ENCODE measurements at places on chromosomes 11 and 22. TPM values are rescaled to one million over a fixed set of nuclear protein-coding genes. Genes with fewer than 3 reads are reported as not detected.
A peak's percentile ranks its signal among the peaks of the same experiment; 100 is the strongest.

GRCh38 chr11:104390651-104391050, 226.7 kb upstream of the PDGFD start:
- no peak for DNase-seq

The FGF3 gene
- total RNA-seq, result not detected

- no peak for DNase-seq
These were observed 23.4 kb downstream of the CELSR1 start for GRCh38 chr22:46513908-46514550.

- DNase-seq, result no peak
These were observed 82.8 kb downstream of the FLI1 start for GRCh38 chr11:128776424-128777284.

The CDKN1C gene
- total RNA-seq, result 67.3 TPM

- no peak for DNase-seq
These were observed 711 bp downstream of the FDX1 start for GRCh38 chr11:110430267-110431050.

- no peak for DNase-seq
These were observed 13.6 kb downstream of the SCARF2 start for GRCh38 chr22:20423906-20424551.

DNA sequence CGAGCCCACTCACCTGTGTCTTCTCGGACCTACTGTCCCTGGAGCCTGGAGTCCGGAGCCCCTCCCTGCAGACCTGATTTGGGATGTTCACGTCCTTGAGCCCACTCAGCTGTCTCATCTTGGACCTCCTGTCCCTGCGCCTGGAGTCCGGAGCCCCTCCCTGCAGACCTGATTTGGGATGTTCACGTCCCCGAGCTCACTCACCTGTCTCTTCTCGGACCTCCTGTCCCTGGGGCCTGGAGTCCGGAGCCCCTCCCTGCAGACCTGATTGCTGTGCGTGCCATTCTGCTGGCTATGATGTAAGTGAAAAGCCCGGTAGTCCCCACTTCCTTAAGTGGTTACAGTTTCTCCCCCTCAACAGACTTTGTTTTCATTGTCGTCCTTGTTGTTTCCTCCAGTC, 867.1 kb downstream of the BRD1 start:
- DNase-seq, result peak; percentile 40

- no peak for DNase-seq
These were observed 2.0 kb downstream of the CLCF1 start for GRCh38 chr11:67371189-67371910.

GRCh38 chr11:29280452-29280851, 736.4 kb downstream of the KCNA4 start:
- DNase-seq, result no peak

DNA sequence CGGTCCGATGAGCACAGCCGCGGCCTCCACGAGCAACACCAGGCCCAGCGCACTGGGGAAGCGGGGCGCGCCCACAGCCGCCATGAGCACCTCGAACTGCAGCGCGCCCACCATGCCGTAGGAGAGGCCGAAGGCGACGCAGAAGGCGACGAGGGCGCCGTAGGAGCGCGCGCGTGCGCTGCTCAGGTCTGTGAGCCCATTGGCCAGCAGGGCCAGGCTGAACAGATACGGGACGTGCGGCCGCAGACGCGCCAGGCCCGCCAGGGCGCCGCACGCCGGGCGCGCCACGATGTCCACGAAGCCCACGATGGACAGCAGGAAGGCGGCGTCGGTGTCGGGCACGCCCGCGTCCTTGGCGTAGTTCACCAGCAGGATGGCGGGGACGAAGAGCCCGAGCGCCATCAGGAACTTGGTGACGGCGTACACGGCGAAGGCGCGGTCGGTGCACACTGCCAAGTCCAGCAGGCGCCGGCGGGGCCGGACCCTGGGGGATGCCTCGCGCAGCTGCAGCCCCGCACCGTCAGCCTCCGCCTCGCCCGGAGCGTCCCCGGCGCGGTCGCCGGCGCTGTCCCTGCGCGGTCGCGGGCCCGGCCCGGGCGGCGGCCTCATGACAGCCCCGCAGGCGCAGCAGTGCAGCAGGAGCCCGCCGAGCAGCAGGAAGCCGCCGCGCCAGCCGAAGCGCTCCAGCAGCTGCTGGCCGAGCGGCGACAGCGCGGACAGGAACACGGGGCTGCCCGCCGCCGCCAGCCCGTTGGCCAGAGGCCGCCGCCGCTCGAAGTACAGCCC, 2.9 kb downstream of the SLC16A8 start:
- DNase-seq, result no peak

- DNase-seq, result no peak
These were observed 38.1 kb upstream of the PCF11 start for GRCh38 chr11:83118814-83119213.

The P2RX3 gene
- not detected for total RNA-seq

GRCh38 chr11:60809249-60809648, 24.1 kb downstream of the MS4A10 start:
- DNase-seq, result no peak

The MRGPRX4 gene
- total RNA-seq, result not detected

GRCh38 chr22:37043209-37043827, 8.2 kb upstream of the KCTD17 start:
- no peak for DNase-seq

DNA sequence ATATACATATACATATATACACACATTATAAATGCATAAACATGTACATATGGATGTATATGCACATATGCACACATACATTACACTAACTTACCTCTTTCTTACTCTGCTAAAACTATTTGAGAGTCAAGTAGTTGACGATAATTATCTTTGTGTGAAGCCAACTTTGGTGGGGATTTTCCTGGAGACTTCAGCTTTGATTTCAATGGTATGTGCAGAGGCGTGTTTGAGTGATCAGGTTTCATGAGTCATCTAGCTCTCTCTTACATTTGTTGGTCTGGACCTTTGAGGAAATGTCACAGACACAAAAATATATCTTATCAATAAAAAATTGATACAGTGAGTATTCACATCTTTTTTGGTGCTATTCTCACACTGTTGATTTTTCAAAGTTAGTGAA, 769.1 kb upstream of the LUZP2 start:
- no peak for DNase-seq

DNA sequence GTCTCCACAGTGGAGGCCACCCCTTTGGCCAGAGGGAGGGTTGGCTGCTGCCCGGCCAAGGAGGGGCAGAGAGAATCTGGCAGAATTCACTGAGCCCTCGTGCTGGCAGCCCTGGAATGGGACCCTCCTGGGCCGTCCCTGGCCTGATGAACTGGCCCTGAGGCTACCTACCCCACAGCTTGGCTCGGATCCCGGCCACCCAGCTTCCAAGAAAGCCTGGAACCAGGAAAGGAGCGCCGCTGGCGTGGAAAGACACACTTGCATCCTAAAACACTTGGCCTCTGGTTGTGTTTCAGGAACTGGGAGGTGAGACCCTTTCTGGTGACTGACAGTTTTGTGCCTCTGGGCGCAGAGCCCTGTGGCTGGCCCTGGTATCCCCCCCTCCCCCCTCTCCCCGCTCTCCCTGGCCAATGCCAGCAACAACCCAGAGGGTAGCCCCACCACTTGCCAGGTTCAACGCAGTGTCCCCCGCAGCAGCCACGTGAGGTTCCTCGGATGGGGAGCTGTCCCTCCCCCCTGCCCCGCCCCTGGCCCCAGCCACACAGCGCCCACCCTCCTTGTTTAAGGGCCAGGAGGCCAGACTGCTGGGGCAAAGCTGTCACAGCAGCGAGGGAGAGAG, 693 bp downstream of the NFAM1 start:
- no peak for DNase-seq

DNA sequence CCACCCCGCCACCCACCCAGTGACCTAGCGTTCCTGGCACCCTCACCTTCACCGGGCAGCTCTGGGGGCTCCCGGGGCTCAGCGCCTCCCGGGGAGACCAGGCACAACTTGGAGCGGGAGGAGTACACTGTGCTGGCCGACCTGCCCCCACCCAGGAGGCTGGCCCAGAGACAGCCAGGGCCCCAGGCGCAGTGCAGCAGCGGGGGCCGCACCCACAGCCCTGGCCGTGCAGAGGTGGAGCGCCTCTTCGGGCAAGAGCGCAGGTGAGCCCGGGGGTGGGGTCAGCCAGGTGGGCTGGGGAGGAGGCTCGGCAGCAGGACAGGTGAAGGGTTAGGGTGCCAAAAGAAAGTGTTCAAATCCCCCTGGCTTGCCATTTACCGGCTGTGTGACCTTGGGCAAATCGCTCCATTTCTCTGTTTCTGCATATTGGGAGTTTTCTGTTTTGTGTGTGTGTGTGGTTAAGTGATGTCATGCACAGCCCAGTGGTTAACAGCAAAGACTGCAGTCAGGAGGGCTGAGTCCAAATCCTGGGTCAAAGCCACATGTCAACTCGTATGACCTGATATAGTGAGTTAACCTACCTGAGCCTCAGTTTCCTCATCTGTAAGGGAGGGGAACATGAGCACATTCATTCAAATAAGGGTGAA, 29.5 kb downstream of the TRIOBP start:
- no peak for DNase-seq

The NEAT1 gene
- 857 TPM for total RNA-seq

- DNase-seq, result no peak
These were observed 2.0 kb upstream of the KRTAP5-10 start for GRCh38 chr11:71563406-71563805.

GRCh38 chr22:46646531-46647215, 26.5 kb downstream of the GRAMD4 start:
- no peak for DNase-seq

Measured in vagina (tissue), 2 donors.